ENCODE measurements at places on chromosomes 6 and 20.

- no peak for DNase-seq
Measured at GRCh38 chr20:12264711-12265110, 347.0 kb downstream of the BTBD3 start.

- DNase-seq: no peak
Measured at GRCh38 chr20:10843146-10843711, 169.4 kb upstream of the JAG1 start.

DNA sequence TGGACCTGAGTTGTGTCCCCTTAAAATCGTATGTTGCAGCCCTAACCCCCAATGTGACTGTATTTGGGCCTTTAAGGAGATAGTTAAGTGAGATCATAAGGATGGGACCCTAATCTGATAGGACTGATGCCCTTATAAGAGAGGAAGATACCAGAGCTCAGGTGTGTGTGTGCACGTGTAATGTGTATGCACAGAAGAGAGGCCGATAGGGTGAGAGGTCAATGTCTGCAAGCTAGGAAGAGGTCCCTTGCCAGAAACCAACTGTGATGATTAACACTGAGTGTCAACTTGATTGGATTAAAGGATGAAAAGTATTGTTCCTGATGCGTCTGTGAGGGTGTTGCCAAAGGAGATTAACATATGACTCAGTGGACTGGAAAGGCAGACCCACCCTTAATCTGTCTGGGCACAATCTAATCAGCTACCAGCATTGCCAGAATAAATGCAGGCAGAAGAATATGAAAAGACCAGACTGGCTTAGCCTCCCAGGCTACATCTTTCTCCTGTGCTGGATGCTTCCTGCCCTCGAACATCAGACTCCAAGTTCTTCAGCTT, 299.8 kb downstream of the LRFN2 start:
- no peak for DNase-seq

- no peak for DNase-seq
Measured at GRCh38 chr20:59269411-59270025, 30.9 kb upstream of the EDN3 start.
